ENCODE measurements at places on chromosomes 3 and 15. TPM values are rescaled to one million over a fixed set of nuclear protein-coding genes. Genes with fewer than 3 reads are reported as not detected.

DNA sequence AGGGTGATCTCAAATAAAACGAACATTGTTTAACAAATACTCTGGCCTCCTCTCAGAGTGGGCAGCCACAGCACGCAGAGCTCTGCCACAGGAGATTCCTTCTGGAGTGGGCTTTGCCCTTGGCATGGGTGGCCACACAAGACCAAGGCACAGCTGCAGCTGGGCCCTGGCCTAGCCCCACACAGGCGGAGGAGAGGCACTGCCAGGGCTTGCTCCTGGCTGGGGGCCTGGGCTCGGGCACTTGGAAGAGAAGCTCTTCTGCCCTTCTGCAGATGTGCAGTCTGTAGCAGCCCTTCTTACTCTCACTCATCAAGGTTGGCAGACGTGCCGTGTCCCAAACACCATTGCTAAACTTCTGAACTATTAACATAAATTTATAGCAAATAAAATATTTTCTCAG is 67.2 kb downstream of the CRTC3 start:
- no peak for DNase-seq

- DNase-seq: no peak
Observed at GRCh38 chr3:13569641-13570390, 20.9 kb downstream of the FBLN2 start.

GRCh38 chr3:113152849-113153248 is 58.5 kb upstream of the BOC start:
- no peak for DNase-seq

DNA sequence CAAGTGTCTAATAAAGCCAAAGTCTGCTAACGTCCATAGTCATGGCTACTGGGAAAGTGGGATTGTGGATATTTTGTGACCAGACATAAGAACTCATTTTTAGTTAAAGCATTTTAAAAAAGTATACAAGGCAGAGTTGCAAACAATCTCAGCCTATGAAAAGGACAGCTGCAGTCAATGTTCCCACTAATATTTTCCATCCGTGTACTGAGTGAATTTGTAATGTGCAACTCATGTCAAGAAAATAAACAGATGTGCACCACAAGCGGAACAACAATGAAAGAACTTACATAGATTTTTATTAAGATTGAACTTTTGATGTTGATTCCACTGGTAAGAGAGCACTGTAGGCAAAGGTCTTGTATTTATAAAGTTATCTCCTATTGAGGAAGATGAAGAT is 231.3 kb upstream of the SEMA6D start:
- no peak for DNase-seq

- DNase-seq: no peak
Observed at GRCh38 chr3:115351193-115351592, 204.1 kb upstream of the ZBTB20 start.

DNA sequence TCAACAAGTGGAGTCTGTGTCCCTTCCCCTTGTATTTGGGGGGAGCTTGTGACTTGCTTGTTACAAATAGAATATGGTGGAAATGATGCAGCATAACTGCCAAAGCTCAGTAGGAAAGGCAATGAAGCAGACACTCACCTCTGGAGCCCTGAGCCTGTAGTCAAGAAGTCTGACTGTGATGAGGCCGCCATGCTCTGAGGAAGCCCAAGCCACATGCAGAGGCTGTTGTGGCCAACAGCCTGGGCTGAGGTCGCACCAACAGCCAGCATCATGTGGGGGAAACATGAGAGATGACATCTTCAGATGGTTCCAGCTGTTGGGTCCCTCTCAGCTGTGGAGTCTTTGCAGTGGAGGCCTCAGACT is 161.4 kb downstream of the CHSY1 start:
- no peak for DNase-seq

DNA sequence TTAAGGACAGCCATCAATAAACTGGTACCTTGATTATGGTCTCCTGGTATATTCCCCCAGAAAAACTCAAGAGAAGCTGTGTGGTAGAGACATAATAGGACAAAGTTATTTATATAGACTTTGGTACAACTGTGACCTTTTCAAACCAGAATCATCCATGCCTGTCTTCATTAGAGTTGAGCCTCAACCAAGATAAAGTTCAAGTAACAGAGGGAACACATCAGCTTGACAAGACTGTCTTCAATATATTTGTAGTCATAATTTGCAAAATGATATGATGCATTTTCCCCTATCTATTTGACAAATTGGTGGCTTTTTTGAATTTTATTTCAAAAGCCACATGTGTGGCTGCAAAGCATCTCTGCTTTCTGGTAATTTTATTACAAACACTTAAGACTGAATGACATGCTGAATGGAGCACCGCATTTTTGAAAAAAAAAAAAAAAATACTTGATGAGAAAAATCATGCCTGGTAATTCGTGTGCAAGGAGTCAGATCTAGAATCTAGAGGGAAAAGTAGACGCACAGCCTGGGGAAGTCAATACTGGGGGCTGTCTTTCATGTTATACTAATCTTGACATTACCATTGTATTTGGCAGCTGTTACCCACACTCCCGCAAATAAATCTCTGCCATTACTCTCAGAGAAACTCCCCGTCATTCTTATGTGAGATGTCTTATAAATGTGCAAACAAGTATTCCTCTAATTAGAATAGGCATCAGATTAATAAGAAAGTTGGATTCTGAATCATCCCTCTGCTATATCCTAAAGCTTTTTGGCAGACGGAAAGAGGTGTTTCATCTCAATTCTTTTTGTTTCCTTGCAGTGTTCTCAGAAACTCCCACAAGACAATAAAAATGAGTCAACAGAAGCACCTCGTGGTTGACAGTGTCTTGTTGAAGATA is 554.8 kb upstream of the CBLB start:
- peak; percentile 59 for DNase-seq

GRCh38 chr3:45462522-45463265 is 74.3 kb downstream of the LARS2 start:
- DNase-seq: peak; percentile 86

GRCh38 chr3:21447476-21448151 is 303.4 kb downstream of the ZNF385D start:
- DNase-seq: no peak

GRCh38 chr3:57852896-57853295 is 96.8 kb downstream of the SLMAP start:
- no peak for DNase-seq

DNA sequence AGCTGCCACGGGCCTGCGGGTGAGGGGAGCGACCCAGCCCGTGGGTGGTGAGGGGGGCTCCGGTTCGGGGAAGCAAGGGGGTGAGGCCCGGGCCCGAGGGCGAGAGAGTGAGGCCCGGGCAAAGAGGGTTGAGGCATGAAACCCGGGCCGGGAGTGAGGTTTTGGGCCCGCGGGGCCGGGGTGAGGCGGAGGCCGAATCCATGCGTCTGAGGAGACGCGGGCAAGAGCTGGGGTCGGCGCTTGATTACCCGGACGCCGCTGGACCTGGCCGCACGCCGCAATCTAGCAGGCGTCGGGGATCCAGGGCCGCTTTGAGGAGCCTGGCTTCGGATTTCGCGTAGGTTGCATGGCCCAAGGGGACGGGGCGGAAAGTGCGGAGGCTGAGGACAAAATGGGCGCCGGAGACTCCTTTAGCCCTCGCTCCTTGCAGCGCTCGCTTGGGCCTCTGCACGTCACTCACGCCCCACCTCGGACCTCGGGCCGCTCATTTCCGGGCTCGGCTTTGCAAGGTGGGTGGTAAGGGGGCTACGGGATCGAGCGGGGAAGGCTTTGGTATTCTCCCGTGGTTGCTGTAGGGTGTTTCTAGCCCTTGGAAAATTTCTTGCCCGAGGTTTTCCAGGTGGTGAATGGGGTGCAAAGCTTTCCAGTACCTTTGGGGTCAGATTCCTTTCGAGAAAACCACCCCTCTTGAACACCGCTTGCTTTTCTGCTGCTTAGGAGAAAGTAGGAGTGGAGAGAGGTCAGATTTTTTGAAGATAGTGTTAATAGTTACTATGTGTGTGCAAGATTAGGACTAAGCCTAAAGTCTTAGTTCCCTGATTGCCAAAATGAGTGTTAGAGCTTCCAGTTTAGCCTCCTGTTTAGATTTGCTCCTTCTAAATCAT is 827 bp downstream of the SLC25A36 start:
- peak; percentile 65 for DNase-seq

- DNase-seq: peak; percentile 46
Observed at GRCh38 chr3:137764001-137764433, at the start of gene SOX14. Gene SOX14, plus strand, starts transcription at chr3:137764315. Its CDS starts 470 bp downstream, at chr3:137764785.

GRCh38 chr3:170204509-170204908 is 17.7 kb upstream of the PRKCI start:
- DNase-seq: no peak

GRCh38 chr3:149895339-149895738 is 75.4 kb downstream of the PFN2 start:
- DNase-seq: no peak

GRCh38 chr3:108125550-108126071 is 34.8 kb upstream of the CD47 start:
- DNase-seq: peak; percentile 74

DNA sequence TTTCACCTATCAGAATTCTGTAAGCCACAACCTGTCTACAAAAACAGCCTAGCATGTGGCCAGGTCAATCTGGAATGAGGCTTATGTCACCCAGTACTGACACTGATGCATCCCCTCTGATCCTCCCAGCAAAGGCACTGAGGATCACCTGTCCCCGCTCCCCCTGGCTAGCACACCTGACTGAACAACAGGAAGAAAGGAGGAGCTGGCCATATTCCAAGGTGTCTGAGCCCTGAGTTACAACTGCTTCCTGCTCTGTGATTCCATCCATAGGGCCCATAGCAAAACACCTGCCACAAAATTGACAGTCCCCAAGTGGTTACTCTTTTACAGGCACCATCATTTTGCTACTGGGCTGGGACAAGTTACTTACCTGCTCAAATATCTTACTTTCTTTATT is 555.5 kb upstream of the CFAP20DC start:
- DNase-seq: no peak

DNA sequence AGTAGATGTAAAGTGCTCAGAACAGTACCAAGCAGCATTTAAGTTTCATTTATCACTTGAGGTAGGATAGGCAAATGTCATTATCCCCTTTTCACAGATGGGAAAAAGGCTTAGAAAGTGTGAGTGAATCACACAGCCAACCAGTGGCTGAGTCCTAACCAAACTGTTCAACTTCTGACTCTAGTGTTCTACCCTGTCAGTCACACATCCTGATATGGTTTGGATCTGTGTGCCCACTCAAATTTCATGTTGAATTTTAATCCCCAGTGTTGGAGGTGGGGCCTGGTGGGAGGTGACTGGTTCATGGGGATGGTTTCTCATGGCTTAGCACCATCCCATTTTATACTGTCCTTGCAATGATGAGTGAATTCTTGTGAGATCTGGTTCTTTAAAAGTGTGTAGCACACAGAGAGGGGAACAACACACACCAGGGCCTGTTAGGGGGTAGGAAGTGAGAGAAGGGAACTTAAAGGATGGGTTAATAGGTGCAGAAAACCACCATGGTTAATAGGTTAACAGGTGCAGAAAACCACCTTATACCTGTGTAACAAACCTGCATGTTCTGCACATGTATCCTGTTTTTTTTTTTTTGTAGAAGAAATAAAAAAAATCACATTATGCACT is 304.7 kb downstream of the SUCLG2 start:
- peak; percentile 67 for DNase-seq

DNA sequence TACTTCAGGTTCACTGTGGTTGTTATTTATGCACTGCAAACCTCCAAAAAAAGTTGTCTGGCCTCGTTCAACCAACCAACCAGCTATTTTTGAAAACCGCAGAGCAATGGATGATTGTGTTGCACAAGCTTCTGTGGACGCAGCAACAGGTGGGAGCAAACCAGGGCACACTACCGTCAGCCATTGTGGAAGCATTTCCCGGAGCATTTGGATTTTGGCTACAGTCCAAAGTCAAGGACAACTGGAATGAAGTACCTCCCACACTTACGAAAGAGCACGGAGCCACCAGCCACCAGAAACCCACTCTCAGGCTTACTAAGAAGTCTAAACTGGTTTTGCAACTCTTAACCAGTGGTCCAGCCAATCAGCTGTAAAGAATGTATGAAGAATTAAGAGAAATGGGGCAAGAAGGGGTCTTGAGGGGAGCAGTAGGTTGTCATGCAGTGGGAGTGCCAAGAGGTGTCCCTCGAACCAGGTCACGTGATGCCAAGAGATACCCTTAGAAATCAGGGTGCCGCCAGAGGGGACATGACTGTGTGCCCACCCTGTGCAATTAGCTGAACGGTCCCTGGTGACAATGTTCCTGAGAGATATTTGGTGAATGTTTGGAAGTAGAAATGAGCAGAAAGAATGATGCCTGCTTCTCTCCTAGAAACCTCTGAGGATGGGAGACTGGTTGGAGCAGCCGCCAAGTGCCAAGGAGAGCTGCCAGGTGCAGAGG is 68.9 kb upstream of the PCSK6 start:
- DNase-seq: no peak

Gene GOLGA8T
- not detected for total RNA-seq

Gene MITF
- total RNA-seq: 0.63 TPM

Gene RHOV
- total RNA-seq: 0.25 TPM

Gene RASL12
- not detected for total RNA-seq

Gene SPINT1
- 8.9 TPM for total RNA-seq

Gene ATP13A5
- not detected for total RNA-seq

Data from activated CD4-positive, alpha-beta T cell treated with anti-CD3 and anti-CD28 coated beads for 36 hours (primary cell).